ENCODE measurements at places on chromosomes 4 and X.

GRCh38 chr4:54036184-54036583, 28.2 kb downstream of the CHIC2 start:
- no peak for DNase-seq

- DNase-seq = peak; percentile 20
Observed at GRCh38 chr4:153748378-153748777, 11.4 kb downstream of the RNF175 start.

DNA sequence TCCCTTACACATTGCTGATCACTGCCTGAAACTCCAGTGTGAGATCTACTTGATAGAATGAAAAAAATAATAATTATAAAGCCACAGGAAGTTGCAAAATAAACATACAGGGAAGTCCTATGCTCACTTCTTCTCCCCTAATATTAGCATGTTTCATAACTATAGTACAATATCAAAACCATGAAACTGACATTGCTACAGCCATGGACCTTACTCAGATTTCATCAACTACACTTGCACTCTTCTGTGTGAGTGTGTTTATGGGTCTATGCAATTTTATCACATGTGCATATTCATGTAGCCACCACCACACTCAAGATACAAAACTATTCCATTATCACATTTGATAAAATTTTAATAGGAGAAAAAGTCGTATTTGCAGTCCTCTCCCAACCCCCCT, 57.3 kb downstream of the SPINK2 start:
- no peak for DNase-seq

DNA sequence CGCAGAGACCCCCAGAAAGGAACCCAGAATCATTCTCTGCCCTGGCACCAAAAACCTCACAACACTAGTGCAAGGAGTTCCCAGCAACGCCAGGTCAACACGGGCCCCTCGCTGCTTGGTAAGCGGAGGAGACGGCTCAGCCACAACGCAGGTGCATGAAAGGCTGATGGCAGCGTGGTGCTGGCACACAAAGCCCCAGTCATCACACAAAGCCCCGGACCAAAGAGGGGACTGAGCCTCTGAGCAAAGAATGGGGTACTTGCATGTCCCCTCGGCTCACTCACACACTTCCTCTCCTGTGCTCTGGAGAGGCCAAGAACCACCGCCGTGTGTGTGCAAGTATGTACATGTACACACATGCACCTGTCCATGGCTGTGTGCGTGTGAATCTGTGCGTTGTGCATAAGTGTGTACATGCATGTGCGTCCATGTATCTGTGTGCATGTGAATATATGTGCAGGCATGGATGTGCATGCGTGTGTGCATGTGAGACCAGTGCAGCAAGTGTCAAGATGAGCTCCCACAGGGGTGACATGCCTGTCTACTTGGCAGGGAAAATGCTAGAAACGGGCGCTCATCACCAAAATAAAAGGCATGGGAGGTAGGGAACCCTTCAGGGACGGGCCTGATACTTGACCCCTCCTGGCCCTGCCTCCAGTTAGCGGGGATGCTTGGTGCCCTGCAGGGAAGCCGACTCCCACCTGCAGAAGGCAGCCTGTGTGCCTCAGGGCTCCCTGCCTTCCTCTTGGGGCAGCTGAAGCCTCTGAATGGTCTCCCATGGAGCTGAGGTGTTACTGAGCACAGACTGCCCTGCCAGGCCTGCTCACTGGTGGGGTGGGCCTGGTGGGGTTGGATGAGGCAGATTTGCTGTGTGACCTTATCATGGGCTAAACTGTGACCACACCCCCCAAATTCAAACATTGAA, 60.4 kb downstream of the ZFYVE28 start:
- no peak for DNase-seq

DNA sequence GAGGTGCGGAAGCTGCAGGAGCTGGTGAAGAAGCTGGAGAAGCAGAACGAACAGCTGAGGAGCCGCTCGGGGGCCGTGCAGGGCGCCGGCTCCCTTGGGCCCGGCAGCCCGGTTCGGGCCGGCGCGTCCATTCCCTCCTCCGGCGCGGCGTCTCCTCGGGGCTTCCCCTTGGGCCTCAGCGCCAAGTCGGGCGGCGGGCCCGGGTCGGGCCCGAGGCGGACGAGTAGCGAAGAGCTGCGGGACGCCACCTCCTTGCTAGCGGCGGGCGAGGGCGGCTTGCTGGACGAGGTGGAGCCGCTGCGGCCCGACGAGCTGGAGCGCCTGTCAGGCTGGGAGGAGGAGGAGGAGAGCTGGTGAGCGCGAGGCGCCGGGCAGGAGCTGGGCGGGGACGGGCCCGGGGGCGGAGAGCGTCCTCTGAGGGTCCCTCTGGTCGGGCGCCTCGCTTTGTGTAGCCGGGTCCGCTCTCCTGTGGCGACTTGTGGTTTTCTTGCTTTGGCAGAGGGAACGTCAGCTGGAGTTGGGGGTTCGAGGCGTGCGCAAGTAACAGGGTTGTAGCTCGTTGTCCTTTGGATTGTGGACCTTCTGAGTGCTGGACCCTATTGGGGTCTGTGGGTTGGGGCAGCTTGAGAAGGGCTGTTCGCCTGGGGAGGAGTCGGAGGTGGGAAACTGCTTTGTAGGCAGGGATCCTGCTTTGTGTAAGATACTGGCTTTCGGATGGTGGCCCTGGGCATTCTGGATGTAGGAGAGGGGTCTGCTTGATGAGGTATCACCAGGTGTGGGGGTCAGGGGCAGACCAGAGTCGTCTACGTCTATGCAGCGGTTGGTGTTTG, 662 bp downstream of the SLAIN2 start:
- DNase-seq = peak; percentile 66

GRCh38 chrX:74420196-74421035, 877 bp upstream of the SLC16A2 start:
- DNase-seq = peak; percentile 8

- no peak for DNase-seq
Observed at GRCh38 chrX:550514-550913, 80.1 kb upstream of the SHOX start.

GRCh38 chrX:12753366-12753765, 37.8 kb upstream of the PRPS2 start:
- DNase-seq = no peak

DNA sequence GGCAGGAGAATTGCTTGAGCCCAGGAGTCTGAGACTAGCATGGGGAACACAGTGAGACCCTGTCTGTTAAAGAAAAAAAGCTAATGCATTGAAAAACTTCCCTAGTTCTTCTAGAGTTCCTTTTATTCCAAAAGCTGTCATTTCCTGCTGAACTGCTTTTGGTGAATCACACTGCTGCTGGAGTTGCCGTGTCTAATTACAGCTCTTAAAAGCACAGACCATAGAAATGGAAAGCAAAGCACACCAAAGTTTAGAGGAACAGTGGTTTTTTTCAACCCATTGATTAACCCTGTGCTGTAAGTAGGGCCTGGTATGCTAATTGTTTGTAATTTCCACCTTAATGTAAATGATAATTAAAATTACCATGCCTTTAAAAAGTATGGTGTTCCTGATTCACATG, 52.4 kb downstream of the SEPTIN11 start:
- DNase-seq = peak; percentile 83

- no peak for DNase-seq
Observed at GRCh38 chrX:88325634-88326033, 421.4 kb upstream of the CPXCR1 start.

GRCh38 chr4:107570952-107571351, 149.1 kb downstream of the PAPSS1 start:
- DNase-seq = no peak

DNA sequence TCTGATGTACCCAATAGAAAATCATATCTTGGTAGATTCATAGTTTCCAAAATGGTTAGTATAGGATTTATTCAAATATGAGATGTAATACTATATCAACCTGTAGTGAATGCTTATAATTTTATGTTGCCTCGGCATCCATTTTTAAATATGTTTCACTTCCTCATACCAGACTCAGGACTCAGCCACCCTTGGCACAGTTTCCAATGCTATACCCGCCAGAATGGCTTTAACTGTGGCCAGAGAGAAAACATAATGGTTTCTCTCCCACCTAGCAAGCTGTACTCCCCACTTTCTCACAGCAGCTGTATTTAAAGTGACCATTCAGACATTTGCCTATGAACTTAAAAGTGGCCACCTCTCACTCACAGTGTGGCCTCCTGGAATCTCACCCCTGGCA, 466.6 kb upstream of the PABPC4L start:
- DNase-seq = no peak

GRCh38 chr4:24686866-24687692, 102.7 kb upstream of the DHX15 start:
- peak; percentile 34 for DNase-seq

DNA sequence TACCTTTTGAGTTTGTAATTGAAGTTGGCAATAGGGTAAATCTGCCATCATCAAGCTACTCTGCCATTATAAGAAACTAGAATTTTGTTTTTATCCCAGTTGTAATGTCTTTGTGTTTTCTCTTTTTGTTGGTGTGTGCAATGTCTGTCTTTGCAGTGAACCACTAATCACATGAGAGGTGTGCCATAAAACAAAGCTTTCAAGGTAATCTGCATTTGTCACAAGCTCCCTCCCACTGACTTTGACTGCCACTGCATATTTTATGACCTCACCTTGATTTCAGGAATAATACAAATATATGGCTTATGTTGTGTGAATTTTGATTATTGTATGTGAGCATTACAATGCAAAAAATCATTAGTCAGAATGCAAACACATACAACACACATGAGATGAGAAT, 9.0 kb upstream of the GBA3 start:
- no peak for DNase-seq

DNA sequence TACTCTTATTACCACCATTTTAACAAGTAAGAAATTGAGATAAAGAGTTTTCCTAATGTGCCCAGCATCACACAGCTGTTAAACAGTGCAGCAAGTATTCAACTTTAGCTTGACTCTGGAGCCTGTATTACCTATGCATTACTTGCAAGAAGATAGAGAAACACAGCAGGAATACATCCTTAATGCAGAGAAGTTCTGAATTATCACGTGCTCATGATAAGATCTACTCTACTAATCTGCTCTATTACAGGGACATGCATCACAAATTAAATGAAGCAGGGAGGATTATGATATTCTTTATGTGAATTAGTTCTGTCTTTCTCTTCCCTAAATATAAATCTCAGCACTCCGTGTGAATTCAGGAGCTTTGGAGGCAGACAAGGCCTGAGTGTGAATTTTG, 39.0 kb upstream of the PDGFC start:
- DNase-seq = no peak

DNA sequence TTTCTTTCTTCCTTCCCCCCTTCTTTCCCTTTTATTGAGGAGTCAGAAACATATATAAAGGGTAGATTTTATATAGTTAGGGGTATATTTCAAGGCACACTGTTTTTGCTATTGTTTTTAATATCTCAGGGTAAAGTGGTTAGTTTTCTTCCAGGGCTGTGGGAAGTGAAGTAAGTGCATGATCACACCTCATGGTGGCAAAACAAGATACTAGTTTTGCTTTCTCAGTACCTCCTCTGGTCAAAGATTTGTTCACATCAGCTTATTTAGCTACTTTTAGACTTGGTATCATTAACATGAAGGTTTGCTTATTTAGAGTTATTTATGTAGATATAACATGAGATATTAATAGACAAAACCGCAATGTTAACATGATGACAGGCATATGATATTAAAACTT, 21.8 kb downstream of the ADAM29 start:
- DNase-seq = no peak

DNA sequence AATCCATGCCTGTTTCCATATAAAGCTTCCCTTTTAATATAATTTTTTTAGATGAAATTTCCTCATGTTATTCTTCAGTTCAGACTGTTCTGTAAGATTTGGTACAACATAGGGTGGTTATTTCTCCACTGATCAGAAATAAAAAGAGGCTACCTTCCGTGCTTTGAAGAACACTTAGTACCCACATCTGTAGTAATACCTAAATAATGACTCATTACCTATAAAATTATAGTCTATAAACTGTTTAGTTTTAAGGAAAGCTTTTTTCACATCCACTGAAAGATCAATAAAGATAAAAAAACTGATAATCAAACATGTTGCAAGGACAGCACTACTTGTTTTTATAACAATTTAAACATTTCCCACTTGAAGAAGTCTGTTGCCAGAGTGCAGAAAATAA, 23.9 kb downstream of the TRPC3 start:
- no peak for DNase-seq

- no peak for DNase-seq
Observed at GRCh38 chr4:121150486-121150885, 13.6 kb downstream of the TNIP3 start.

DNA sequence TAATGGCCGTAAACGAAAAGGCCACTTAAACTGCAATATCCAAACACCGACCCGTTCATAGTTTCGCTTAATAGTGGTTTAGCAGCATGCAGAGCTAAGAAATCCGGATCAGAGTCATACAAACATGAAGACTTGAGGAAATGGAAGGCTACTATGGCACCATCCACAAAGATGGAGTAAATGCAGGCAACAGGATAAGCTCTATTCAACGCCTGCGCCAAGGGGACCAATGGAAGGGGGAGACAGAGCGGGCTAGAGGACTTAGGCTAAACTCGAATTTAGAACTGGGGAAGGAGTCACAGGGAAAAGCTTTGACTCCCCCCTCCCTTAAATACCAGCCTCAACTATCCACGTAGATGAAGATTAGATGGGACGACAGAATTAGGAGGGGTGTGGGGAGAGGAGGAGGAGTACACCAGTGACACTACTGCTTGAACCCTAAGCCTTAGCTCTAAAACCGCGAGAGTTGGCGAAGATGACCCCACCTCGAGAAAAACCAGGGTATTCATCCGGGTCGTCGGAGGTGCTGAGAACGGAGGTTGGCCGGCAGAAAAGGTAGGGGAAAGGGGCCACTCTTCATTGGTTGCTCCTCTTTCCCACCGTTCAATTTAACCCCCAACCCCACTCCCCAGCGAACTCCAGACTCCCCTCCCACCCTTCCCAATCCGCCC, 3.5 kb downstream of the HUWE1 start:
- peak; percentile 73 for DNase-seq

GRCh38 chr4:7414736-7415510, 19.8 kb downstream of the PSAPL1 start:
- DNase-seq = no peak
